ENCODE measurements at places on chromosomes 7 and 10.

GRCh38 chr7:127208860-127209259 lies 43.9 kb downstream of the GRM8 start:
- DNase-seq, result no peak

GRCh38 chr7:137716061-137716460 lies 130.7 kb downstream of the DGKI start:
- no peak for DNase-seq

- DNase-seq, result peak; percentile 35
Measured at GRCh38 chr10:48474765-48475365, 130.0 kb downstream of the ARHGAP22 start.

- DNase-seq, result no peak
Measured at GRCh38 chr10:50528206-50528605, 95.5 kb downstream of the SGMS1 start.

DNA sequence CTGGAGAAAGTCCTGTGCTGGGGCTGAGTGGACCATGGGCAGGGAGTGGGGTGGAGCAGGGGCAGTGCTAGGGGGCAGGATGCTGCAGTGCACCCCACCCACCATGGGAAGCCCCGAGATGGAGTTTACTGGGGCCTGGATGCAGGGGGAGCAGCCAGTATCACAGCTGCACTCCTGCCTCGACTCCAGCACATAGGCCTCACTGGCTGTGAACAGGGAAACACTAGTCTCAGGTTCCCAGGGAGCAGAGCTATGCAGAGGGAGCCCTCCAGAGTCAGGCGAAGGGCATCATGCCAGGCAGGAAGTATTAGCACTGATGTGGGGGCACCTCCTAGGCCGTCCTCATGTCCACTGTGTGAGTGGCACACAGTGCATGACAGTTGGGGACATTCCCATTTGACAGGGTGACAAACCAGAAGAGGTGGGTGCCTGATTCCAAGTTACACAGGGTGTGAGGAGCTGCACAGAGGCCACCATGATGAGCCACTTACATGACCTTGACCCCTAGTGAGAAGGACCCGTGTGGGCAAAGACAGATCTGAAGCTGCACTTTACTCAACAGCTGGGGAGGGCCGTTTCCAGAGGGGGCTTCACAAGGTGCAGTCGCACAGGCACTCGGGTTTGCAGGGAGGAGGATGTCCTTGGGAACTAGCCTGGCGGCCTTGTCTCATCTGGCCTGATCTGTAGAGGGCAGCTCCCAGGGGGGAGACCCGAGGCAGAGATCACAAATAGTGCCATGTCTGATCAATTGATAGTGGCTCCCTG lies 69.9 kb upstream of the LRRC4 start:
- DNase-seq, result no peak

- DNase-seq, result no peak
Measured at GRCh38 chr7:130274983-130275591, 8.4 kb downstream of the CPA2 start.

DNA sequence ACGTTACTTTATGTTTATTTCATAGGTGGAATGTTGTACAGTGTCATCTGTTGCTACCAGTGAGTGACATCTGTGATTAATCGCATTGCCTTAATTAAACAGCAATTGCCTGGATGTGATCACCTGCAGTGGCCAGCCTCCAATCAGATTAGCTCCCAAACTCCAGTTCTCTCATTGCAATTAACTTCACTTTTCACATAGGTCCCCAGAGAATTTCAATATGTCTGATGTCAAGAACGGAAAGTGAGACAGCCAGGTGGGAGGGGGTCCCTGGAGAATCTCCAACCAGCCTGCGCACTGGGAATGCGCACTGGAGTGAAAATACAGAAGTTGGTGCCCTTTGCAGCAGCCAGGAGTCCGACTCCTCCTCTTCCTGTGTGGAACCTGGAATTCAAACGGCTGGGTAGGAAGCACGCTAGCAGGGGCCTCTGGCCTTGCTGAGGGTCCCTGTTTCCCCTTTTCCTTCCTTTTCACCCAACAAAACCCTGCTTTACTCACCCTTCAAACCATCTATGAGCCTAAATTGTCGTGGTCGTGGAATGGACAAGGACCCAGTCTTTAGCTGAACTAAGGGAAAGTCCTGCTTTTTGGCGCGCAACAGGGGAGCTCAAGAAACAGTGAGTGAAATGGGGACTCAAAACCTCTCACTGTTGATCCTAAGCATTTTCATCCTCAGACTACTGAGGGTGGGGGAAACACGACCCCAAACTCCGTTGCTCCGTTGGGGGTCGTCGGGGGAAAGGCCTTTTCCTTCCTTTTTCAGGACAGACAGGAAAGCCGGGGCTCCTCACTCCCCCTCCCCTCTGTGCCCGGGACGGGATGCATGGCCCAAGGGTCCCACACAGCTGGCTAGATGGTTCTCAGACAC lies 1355.5 kb upstream of the LRRTM3 start:
- DNase-seq, result peak; percentile 18

DNA sequence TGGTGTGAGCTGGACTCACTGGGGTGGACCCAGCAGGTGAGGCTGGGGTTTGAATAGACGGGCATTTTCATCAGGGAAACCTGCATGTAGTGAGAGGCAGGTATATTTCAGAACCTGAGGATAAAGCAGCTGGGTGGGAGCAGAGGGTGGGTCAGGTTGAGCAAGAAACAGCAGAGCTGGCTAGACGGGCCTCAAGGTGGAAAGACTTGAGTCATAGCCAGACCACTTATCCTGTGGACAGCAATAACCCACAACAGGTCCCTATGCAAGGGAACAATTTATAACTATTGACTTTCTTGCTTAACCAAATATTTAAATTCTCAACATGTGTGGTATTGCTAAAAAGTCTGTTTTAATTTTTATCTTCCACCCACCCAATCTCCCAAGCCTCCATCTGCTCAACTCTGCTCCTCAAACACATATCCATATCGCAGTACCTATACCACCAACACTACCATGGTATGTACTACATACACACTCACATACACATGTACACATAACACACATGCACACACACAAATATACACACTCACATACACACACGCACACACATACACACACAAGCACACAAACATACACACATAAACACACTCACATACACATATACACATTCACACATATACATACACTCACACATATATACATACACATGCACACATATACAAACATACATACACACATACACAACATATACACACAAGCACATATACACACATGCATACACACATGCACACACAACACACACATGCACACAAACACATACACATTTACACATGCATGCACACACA lies 129.0 kb upstream of the C7orf33 start:
- DNase-seq, result no peak

GRCh38 chr10:88725798-88726197 lies 19.7 kb downstream of the LIPK start:
- DNase-seq, result peak; percentile 56

- DNase-seq, result no peak
Measured at GRCh38 chr10:30882281-30882680, 149.4 kb downstream of the ZNF438 start.

DNA sequence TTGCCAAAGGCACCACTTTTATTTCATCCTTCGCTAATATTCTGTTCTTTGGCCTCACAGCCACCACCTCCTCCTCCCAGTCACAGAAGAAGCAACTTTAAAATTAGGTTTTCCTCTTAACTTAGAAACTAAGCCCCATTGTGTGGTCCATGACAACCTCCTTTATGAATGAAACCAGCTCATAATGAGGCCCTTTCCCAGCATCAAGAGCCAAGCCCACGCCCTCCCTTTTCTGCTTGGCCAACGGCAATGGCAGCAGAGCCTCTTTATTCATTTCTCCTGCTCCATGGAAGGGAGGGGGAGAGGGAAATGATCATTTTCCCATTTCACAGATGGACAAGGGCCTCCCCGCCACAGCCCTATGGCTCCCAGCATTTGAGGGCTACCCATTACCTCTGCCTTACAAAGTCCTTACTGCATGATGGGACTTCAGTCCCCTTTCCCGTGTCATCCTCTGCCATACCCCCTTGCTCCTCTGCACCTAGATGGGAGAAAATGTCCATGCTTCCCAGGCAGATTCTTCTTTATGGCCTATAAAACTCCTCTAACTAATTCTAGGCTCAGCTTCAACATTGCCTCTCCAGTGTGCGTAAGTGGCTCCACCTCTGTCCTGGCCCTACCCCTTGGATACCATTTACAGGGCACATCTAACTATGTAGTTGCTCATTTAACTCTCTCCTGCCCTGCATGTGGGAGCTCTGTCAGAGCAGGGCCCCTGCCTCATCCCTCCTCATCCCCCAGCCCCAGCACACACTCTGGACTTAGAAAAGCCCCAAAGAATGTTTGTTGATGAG lies 475.5 kb downstream of the RPS24 start:
- DNase-seq, result no peak

DNA sequence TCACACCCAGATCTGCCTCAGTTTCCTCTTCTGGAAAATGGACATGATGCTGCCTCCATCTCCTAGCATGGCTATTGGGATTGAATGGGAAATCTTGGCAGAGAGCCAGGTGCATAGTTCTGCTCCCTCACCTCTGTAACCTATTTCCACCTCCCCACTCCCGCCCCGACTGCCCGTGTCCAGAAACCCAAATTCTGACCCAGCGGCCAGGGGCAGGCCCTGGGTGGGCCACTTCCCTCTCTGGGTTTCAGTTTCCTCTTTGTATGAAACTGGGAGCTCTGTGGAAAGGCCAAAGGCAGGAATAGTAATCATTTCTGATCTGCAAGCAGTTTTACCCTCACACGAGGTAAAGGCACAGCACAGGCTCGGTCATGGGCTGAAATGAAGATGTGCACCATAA lies 74.1 kb upstream of the DUSP5 start:
- peak; percentile 93 for DNase-seq

DNA sequence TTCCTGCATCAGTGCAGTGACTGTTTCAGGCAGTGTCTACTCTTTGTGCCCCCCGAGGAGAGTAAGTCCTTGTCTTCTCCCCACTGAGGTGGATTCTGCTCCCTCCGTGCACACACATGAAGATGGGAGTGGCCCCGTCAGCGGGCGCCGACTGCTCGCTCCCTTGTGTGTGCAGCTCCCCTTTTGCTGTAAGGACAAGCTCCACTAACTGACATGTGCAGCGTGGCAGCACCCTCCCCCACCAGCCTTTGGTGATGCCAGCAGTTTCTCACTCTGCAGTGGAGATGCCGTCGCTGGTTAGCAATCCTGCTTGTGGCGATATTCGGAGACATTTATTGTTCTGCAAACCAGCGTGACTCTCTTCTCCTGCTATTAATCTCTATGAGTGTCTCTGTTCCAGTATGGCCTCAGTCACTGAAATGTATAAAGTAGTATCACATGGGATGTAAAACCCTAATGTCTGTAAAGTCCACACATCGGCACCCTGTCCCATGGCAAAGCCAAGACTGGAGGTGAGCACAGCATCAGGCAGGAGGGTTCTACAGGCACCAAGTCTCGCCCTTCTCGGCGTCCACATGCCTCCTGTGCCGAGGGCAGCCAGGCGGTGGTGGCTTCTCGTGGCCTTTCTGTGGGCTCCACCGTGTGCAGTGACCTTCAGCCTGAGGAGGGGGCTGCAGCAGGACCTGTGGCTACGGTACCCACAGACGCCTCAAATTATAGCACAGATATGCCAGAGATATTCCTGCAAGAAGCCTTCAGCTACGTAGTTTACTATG lies 202.7 kb downstream of the EBF3 start:
- no peak for DNase-seq

GRCh38 chr7:139023076-139023475 lies 12.8 kb downstream of the ZC3HAV1L start:
- no peak for DNase-seq

- peak; percentile 68 for DNase-seq
Measured at GRCh38 chr10:3806603-3807002, 21.6 kb upstream of the KLF6 start.

DNA sequence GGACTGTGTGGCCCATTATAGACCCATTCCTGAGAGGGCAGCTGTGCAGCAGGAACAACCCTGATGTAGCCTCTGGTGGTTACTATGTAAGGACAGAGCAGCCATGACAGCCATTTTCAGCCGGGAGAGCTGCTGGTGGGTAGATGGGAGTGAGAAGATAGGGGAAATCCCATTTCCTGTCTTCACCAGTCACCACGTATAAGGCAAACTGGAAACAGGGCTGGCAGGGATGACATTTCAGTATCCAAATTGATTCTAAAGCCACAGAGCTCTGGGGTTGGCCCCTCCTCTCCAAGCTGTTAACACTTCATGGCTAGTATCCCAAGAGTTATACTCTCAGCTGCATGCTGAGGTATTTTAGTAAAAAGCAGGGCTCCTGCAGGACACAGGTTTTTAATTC lies 15.2 kb upstream of the FZD1 start:
- DNase-seq, result no peak

- DNase-seq, result peak; percentile 53
Measured at GRCh38 chr10:31134311-31134952, 102.8 kb upstream of the ZNF438 start.

DNA sequence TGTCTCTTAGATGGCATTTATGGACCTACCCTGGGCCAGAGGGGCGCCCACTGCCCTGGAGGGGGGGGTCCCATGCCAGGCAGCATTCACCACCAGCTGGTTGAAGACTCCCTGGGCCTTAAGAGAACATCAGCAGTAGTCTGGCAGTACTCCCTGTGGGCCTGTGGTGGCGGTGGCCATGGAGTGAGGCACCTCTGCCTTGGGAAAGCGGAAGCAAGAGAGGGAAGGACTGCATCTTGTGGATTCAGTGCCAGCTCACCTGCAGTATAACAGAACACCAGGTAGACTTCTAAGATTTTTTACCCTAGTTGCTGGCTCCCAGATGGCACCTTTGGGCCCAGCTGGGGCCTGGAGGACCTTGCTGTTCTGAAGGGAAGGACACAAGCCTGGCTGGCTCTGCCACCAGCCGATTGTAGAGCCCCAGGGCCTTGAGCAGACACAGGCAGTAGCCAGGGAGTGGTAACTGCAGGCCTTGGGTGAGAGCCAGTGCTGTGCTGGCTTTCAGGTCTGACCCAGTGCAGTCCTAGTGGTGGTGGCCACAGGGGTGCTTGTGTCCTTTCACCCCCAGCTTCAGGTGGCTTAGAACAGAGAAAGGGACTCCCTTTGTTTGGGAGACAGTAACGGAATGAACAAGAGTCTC lies 15.8 kb downstream of the PLAC9 start:
- DNase-seq, result no peak

DNA sequence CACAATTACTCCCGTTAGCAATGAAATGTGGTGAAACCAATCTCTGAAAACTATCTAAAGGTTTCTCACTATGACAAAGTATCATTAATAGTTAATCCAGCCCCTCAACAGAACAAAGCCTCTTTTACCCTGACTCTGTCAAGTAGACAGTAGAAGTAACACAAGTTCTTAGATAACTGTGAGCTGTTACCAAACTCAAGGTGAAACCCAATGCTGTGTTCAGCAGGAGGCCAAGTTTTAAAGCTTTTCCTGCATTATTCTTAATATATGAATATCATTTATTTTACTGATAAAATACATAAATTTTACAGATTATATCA lies 109.1 kb downstream of the SRPK2 start:
- DNase-seq, result no peak
